Midbrain (tissue), 1 donor: ENCODE measurements at places on chromosomes 11 and 22.

DNA sequence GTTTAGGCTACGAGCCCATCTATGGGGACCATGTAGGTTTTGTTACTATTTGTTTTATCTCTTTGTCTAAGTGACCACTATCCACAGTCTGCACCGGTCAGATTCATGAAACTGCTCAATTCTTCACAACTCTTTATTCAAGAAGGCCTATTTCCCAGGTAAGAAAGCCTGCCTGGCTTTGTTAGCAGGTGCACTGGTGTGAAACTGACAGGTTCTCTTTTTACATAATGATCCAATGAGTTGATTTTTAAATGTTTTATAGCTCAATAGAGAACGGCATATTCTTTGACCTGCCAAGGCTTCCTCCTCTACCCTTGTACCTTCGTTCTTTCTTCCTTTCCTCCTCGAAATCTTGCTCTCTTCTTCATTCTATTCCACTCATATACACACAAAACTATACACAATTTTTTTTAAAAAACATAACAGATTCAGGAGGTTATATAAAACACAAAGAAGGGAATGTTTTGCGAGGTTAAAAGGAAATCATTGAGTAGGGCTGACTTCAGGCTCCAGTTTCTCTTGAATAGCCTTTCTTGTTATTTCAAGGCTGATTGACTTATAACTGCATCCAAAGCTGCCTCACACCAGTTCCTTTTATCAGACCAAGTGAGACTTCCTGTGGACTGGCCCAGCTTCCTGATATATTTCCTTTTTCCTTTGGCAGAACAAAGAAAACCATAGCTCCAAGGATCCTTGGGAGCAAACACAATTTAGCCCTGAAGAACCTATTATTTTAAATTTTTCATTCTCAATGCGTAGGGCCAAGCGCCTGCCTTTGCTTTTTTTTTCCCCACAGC lies 11.4 kb downstream of the FLI1 start:
- DNase-seq = no peak

DNA sequence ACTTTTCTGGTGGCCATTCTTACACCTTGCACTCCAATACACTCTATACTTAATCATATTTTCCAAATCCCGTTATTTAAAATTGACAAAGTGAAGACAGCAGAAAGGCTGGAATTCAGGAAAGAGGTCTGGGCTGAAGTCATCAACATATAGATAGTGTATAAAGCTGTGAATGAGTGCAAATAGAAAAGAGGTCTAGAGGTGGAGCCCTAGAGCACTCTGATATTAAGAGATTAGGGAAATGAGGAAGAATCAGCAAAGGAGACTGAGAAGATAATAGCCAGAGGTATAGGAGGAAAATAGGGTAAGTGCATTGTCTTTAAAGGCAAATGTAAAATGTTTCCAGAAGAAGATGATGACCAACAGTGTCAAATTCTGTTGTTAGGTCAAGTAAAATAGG lies 7.9 kb downstream of the CTR9 start:
- DNase-seq = no peak

DNA sequence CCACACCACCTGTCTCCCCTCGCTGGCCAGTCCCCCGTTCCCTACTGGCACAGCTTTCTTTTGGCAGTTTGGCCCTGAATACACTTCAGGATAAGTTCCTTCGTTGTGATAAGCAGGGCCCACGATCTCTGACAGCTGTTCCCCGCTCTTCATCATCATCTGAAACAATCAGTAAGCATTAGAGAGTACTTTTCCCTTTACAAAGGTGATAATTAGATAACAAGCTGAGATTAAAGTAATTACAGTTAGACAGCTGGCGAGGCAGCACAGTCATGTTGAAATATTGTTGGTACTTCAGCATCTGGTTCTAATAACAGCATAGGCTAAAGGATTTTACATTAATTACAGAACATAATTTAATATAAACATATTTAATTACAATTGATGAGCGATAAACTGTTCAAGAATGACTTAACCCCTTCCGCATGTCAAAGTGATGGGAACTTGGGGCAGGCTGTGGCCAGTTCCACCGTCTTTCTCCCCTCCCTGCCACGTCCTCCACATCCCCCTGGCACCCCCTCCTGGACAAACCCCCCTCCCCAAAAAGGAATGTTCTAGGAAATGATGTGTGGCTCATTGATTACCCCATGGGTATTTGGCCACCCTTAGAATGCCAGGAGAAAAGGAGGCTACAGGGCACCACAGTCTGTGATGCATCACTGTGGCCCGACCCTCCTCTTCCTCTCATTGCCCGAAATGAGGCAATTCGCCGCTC lies 134.9 kb downstream of the RCN1 start:
- DNase-seq = no peak

- no peak for DNase-seq
These were observed 33.9 kb downstream of the RAB39A start for GRCh38 chr11:107962181-107962580.

DNA sequence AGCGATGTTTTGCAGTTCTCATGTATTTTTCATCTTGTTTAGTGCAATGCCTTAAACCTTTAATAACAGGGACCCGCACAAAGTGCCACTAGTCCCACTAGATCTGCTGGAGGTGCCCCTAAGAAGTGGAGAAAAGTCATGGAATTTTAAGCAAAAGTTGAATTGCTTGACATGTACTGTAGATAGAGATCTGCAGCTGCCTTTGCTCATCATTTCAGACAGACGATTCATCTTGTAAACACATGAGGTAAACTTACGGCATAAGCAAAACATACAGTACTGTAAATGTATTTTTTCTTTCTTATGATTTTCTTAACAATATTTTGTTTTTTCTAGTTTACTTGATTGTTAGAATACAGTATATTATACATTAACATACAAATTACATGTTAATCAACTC lies 295.6 kb downstream of the CASP12 start:
- no peak for DNase-seq

DNA sequence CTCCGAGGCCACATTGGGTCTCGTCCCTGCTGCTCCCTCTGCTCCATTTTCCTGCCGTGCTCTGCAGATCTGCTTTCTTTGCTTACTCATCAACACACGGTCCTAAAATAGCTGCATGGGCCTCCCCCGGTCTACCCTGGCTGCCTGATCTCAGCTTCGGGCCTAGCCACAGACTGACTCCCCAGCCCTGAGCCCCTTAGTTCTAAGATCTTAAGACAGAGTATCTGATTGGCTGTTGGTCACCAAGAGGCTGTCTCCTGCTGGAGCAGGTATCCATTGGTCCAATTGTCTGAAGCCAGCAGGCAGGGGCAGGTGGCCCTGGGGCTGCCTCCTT lies 53.7 kb upstream of the NECTIN1 start:
- no peak for DNase-seq

DNA sequence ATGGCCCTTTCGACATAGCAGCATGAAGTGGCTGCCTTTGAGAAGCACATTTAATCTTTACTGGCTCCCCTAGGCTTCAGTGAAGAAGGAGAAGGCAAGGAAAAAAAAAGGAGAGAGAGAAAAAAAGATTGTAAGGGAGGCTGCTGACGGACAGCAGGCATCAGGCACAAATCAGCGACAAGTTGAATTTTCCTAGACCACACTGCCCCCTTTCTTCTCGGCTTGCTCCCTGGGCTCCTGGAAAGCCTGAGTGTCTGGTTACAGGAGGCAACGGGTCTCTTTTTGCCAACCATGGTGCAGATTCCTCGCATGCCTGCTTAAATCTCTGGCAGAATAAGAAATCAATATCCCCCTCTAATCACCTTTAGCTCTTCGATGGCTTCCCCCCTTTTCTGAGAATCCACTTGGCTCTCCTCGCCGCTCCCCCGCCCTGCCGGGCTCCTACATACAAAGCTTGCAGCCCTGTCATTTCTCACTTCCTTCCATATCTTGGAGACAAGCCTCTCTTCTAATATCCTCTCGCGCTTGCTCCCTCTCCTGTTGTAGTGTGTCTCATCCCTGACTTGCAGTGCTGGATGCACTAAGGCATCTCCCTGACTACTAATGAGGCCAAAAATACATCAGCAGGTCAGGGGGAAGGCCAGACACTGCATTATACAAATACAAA lies 14.3 kb downstream of the BLID start:
- DNase-seq = peak; percentile 93

GRCh38 chr11:125376117-125376516 lies 119.9 kb downstream of the FEZ1 start:
- no peak for DNase-seq

- DNase-seq = no peak
These were observed 1.4 kb downstream of the TNKS1BP1 start for GRCh38 chr11:57323167-57323854.

DNA sequence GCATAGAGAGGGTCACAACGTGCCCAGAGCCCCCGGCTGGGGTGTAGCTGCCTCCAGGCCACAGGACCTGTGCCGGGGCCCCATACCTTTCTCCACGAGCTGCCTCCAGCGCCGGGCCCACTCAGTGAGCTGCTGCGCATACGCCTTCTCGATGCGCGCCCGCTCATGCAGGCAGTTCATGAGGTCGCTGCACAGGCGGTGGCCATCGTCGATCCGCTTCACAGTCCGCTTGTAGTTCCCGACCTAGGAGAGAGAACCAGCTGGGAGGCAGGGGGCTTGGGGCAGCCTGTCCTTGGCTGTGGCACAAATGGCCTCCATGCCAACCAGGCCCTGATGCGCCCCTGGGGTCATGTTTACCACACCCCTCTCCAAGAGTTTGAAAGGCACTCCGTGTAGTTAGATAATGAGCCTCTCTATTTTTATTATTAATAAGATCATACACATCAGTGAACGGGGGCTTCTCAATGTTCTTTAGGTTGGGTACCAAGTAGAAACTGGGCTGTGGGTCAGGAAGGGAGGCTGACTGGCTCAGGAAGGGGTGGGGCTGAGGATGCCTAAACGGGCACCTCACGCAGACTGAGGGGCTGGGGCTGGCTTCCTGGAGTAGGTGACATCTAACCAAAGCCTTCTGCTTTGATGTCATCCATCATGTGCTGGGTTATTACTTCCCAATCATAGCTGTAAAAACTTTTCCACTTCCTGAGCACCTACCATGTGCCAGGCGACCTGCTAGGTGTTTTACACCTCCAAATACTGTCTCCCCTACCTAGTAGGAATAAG lies 36.5 kb upstream of the ARFGAP3 start:
- DNase-seq = no peak

DNA sequence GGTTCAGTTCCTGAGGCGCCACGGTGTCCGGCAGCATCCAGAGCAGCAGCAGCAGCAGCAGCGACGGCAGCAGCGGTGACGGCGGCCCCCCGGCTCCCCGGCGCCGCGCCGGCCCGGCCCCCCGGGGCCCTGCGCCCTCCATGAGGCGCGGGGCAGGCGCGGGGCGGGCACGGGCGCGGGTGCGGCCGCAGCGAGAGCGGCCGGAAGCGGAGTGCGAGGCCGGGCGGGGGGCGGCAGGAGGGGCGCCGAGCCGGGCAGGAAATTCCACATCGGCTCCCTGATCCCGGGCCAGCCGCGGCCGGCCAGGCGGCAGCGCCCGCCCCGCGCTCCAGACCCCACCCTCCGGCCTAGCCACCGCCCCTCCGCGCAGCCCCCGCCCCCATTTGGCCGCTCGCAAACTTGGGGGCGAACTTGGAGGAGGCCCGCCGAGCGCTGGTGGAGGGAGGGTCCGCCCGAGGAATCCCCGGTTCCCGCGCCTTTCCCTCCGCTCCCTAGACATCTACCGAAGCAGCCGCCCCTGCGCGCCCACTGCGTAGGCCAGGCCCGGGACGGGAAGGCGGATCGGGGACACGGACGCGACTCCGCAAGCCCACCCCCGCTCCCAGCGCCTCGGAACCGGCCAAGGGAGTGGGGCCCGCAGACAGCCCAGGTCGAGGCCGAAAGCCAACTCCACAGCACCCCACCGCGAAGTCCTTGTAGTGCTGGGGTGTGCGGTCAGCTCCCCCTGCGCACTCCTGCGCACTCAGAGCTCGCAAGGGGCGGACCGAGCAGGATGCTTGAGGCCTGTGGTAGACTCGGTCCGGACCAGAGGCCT lies at the start of gene SCARF2:
Gene SCARF2 (minus strand): TSS at position 213 of the 814 bp plus-strand sequence. CDS start 71 bp downstream, at position 142.
- DNase-seq = no peak

GRCh38 chr11:122788781-122789535 lies 49.3 kb upstream of the CRTAM start:
- no peak for DNase-seq
